ENCODE measurements at places on chromosomes 1 and 21. TPM values are rescaled to one million over a fixed set of nuclear protein-coding genes. Genes with fewer than 3 reads are reported as not detected.
A peak's percentile ranks its signal among the peaks of the same experiment; 100 is the strongest.

DNA sequence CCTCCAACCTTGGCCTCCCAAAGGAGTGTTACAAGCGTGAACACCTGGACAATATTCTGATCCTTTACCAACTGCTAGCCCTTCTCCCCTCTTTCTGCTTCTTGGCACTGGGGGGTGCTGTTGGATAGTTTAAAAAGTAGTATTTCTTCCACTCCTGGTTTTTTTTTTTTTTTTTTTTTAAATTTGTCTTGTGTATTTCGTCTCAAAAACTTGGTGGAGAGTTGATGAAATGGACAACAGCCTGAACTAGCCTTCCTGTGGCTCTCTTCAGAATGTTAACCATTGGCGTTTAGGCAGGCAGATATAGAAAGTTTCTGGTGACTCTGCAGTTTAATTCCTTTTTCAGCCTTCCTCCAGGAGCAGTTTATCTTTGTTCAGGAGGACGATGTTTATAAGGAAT lies 69.7 kb upstream of the USP24 start:
- peak; percentile 64 for DNase-seq
- H3K4me3 ChIP-seq = no peak overlapping the region
- no peaks in the 10 kb centered on the region for H3K36me3 ChIP-seq

NUDT17 gene
- polyA plus RNA-seq = 9.0 TPM

DNA sequence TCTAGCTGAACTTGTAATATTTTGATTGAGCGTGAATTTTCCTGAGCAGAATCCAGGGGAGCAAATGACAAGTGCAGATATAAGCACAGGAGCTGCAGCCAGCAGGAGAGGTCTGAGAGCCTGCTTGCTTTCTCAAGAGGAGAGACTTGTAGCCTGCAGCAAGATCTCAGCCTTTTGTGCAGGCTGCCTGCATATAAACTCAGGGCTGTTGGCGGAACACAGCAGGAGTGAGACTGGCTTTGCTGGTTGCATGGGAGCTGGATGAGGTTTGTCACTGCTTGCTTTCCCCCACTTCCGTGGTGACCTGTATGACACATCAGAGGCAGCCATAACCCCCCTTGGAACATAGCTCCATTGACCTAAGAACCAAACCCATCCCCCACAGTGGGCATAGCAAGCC lies 725.4 kb upstream of the RGS18 start:
- H3K27me3 ChIP-seq = no peaks in the 10 kb centered on the region
- H3K4me1 ChIP-seq = no peaks in the 10 kb centered on the region
- no peak overlapping the region for H3K4me3 ChIP-seq
- no peak overlapping the region for H3K27ac ChIP-seq
- DNase-seq = no peak

HP1BP3 gene
- polyA plus RNA-seq = 78.1 TPM

- no peaks in the 10 kb centered on the region for H3K36me3 ChIP-seq
- H3K27ac ChIP-seq = no peak overlapping the region
- no peak for DNase-seq
- H3K27me3 ChIP-seq = peaks cover 25% of the 10 kb centered on the region
- H3K4me3 ChIP-seq = no peak overlapping the region
- no peaks in the 10 kb centered on the region for H3K4me1 ChIP-seq
Observed at GRCh38 chr1:204831186-204831585, 39.5 kb upstream of the NFASC start.

GRCh38 chr1:51421964-51422363 lies 91.6 kb upstream of the TTC39A start:
- no peaks in the 10 kb centered on the region for H3K36me3 ChIP-seq
- peak; percentile 59 for DNase-seq
- no peaks in the 10 kb centered on the region for H3K27me3 ChIP-seq
- peaks cover 12% of the 10 kb centered on the region for H3K4me1 ChIP-seq
- no peak overlapping the region for H3K27ac ChIP-seq

- no peaks in the 10 kb centered on the region for H3K27me3 ChIP-seq
- no peaks in the 10 kb centered on the region for H3K36me3 ChIP-seq
- no peak overlapping the region for H3K4me3 ChIP-seq
- DNase-seq = no peak
Observed at GRCh38 chr1:8533907-8534306, 216.0 kb downstream of the SLC45A1 start.

DNA sequence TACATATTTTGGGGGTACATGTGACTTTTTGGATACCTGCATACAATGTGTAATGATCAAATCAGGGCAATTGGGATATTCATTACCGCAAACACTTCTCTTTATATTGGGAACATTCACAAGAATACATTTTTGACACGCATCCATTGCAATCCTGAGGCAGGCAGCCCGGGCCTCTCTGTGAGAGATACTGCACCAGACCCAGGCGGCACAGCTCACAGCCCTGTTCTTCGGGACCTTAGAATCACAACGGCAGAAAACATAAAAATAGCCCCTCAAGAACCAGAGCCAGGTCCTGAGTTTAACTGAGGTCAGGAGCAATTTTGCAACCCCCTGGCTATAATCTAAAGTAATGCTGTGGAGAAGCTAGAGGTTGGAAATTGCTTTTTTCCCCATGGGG lies 90.8 kb upstream of the PGBD5 start:
- DNase-seq = no peak
- no peak overlapping the region for H3K4me3 ChIP-seq
- no peak overlapping the region for H3K27ac ChIP-seq
- no peaks in the 10 kb centered on the region for H3K27me3 ChIP-seq
